ENCODE measurements at places on chromosomes 3 and 15.
A peak's percentile ranks its signal among the peaks of the same experiment; 100 is the strongest.

GRCh38 chr3:150733936-150734794 is 28.8 kb downstream of the SIAH2 start:
- DNase-seq, result no peak

- no peak for DNase-seq
These were observed at the start of gene IL20RB for GRCh38 chr3:136957751-136958288. Gene IL20RB (plus strand): TSS chr3:136957983. CDS start chr3:136958114, 131 bp downstream.

GRCh38 chr3:126903521-126903920 is 79.4 kb upstream of the PLXNA1 start:
- DNase-seq, result no peak

- no peak for DNase-seq
These were observed 142.5 kb upstream of the C2CD4B start for GRCh38 chr15:62307551-62307950.

GRCh38 chr3:185760550-185760949 is 64.3 kb downstream of the IGF2BP2 start:
- DNase-seq, result no peak

- DNase-seq, result peak; percentile 66
These were observed 41.2 kb downstream of the RLBP1 start for GRCh38 chr15:89179966-89180875.

DNA sequence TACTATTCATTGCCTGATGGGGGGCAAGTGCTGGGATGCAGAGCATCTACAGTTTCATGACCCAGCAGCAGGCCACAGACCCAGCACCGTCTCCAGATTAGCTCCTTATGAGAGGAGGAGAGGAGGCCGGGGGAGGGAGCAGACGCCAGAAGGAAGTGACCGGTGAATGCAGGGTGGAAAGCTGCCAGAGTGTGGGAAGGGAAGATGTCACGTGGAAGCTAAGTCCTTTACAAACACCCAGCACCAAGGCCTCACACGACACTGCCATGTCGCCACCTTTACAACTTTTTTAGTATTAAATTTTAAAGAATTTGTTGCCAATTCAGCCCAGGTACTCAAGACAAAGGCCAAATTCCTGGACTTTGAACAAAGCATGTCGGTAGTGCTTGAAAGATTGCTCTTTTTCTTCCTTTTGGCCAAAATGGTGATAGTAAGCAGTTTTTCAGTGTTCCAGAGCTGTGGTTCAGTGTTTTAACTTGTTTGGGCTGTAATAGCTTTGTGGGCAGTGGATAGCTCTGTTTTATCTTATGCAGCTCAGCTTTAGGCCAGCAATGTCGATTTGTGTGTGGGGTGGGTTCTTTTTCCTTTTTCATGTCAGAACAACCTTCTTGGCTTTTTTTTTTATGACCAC is 58.2 kb downstream of the ZBTB38 start:
- DNase-seq, result no peak

DNA sequence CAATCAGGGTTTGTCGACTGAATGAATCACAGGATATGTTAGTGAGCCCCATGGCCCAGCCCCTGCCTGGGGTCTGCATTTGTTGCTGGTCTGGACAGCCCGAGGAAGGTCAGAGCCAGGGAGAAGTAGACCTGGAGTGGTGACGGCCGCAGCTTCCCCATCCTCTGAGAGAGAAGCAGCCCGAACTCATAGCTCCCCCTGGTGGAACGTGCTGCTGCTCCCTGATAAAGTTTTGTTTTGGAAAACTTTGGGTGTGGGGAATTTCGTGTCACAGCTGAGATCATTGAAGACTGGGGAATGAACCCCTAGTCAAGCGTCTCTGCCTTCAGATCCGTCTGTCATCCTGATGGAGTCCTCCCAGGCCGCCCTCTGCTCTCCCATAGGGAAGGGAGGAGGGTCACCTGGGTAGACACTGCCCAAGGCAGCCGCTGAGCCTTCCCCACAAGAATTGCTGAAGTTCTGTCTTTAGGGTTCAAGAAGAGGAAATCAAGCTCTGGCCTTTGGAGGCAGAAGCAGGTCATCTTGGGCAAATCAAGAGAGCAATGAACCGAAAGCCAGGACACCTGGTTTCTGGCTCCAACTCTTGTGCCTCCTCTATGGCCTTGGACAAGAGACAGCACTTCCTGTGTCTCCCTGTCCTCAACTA is 60.5 kb downstream of the GLDN start:
- DNase-seq, result no peak

DNA sequence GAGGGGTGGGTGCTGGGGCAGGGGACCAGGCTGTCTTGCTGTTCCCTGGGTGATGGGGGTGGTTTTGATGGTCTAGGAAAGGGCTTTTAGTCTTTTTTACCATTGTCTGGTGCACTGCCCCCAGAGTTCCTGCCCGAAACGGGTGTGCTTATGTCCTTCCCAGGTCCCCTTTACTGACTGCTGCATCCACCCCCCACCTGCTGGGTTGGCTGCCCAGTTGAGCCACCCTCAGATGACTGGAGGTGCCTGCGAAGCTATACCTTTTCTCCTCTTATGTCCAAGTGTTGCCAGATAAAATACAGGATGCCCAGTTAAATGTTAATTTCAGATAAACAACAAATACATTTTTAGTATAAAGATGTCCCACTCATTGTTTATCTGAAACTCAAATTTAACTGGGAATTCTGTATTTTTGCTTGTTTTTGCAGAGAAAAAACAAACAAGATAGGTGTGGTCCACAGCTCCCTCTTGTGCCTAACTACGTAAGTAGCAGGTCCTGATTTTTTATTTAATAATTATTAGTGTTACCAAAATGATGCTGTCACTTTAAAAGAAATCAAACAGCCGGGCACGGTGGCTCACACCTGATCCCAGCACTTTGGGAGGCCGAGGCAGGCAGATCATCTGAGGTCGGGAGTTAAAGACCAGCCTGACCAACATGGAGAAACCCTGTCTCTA is 6.1 kb upstream of the RPP14 start:
- no peak for DNase-seq

DNA sequence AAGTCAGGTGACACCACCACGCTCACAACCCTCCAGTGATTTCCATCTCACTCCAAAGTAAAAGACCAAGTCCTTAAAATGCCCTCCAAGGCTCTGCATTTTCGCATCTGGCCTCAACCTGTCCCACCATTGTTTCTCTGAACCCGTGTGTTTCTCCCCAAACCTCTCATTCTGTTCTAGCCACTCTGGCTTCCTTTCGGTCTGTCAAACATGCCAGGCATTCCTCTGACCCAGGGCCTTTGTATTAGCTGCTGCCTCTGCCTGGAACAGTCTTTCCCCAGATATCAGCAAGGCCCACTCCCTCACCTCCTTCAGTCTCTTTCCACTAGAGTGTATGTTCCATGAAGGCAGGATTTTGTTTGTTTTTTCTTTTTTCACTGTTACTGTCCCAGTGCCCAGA is 16.0 kb downstream of the MAP2K5 start:
- DNase-seq, result no peak

- no peak for DNase-seq
These were observed 26.9 kb upstream of the ZBBX start for GRCh38 chr3:167406876-167407492.

GRCh38 chr3:82392203-82392775 is 630.8 kb upstream of the GBE1 start:
- no peak for DNase-seq

DNA sequence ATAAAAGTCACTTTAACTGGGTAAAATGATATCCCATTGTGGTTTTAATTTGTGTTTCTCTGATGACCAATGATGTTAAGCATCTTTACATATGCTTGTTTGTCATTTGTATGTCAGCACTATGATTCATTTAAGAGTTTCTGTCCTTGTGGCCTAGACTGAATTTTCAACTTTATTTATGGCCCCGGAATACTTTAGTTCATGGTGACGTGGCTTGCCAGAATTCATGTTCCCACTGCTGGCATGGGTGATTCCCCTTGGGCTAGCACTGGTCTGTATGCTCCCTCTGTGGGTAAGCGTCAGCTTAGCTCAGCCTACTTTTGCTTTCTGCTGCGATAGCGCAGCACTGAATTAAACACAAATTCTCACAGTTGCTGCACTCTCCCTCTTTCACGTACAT is 436.3 kb upstream of the SGO1 start:
- no peak for DNase-seq

DNA sequence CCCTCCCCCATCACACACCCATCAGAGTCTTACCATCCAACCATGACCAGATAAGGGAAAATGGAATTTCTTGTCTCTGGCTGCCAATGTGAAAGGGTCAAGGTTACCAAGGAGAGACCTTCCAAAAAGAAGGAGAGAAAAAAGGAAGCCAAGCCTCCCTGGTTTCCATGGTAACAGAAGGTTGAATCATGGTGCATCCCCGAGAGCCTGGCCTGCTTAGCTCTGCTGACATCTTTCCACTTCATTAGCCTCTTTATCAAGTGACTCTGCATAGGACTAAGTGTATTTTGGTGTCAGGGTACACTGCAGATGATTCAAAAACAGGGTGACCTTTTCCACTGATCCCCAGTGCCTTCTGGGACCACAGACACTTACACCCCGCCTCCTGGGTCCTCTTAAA is 225.7 kb upstream of the PPP2R3A start:
- DNase-seq, result no peak

DNA sequence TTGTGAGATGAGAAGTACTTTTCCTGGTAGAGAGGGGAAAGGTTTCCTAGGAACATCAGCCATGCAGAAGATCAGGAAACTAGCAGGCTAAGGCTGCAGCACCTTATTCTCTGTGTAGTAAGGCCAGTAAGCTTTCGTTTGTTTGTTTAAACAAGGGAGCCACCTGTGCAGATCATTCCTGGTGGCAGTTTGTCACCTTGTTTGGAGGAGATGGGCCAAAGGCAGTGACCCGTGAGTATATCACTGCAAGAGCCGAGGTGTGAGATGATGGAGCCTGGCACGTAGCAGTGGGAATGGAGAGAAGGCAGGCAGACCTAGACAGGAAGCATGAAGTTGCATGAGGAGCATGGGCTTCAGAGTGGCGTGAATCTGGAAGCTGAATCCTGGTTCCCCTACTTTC is 19.6 kb downstream of the ATG7 start:
- no peak for DNase-seq

- DNase-seq, result no peak
These were observed 509.1 kb downstream of the RSL24D1 start for GRCh38 chr15:54687628-54688027.

GRCh38 chr15:78325092-78325843 is 14.9 kb upstream of the CRABP1 start:
- no peak for DNase-seq

DNA sequence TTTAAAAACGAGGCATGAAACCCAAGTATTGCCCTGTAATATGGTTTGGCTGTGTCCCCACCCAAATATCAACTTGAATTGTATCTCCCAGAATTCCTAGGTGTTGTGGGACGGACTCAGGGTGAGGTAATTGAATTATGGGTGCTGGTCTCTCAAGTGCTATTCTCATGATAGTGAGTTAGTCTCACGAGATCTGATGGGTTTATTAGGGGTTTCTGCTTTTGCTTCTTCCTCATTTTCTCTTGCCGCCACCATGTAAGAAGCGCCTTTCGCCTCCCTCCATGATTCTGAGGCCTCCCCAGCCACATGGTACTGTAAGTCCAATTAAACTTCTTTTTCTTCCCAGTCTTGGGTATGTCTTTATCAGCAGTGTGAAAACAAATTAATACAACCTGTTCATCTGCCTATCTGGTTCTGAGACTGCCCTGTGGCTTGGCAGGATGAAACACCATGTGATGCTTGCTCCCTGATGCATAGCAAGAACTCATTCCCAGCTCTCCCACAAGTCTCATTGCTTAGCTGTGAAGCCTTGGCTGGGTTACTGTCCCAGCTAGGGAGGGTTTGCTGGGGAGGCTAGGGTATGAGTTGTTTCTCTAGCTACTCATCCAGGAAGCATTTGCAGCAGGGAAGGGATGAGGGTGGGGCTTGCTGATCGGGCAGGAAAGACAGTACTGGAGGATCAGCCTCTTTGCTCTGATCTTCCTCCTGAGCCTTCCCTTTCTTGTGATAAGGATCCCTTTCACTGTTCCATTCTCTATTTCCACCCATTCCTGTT is 3.7 kb upstream of the SQOR start:
- DNase-seq, result no peak

DNA sequence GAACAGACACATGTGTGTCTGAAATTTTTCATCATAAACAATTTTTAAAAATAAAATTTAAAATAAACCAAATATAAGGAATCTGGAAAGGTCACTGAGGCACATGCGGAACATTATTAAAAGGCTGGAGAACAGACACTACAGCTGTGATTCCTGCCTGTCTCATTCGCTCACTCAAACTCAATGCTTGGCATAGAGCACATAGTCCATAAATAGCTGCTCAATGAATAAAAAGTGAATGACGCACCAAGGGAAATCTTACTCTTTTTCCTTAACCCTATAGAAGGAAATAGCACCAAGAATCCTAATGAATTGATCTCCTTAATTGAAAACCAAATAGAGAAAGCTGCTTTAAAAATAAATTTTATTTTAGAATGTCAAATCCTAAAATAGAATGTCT is 98.4 kb downstream of the FSIP1 start:
- no peak for DNase-seq

DNA sequence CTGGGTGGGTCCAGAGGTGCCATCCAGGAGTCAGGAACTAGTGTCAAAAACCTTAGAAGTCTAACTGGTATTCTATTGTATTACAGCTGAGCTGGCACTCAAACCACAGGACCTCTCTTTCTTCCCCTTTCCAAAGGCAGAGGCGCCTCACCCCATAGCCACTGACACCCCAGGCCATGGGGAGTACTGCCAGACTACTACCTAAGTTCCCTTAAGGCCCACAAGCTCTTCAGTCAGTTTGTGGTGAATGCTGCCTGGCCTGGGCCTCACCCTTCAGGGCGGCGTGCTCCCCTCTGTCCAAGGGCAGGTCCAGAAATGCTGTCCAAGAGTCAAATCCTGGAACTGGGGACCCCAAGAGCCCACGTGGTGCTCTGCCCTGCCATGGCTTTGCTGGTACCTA is 43.0 kb upstream of the FGF7 start:
- DNase-seq, result no peak

- no peak for DNase-seq
These were observed 12.3 kb upstream of the SPATA12 start for GRCh38 chr3:57048052-57048671.

- no peak for DNase-seq
These were observed 25.6 kb downstream of the TIGIT start for GRCh38 chr3:114319453-114319852.

- no peak for DNase-seq
These were observed 40.4 kb downstream of the ABTB1 start for GRCh38 chr3:127712881-127713771.

- peak; percentile 34 for DNase-seq
These were observed 371.7 kb upstream of the GBE1 start for GRCh38 chr3:82133070-82133606.

DNA sequence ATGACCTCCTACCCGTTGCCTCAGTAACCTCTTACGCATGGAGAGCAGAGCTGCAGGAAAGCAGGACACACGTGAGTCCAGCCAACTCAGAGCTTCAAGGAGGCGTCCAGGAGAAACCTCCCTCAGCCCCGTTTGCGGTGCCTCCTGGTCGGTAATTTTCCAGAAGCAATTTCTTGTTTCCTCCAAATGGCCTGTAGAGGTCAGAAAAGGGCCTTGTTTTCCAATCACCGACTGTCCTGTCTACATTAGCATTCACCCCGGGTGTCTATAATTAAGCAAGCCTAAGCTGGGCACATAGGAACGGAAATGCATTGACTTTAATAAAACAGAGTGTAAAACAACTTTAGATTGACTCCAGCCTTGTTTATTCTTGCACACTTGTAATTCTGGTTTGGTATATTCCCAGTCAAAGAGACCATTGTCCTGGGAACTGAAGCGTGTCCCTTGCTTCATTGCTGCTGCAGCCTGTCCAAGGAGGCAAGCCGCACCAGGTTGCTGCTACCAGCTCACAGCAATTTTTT is 836.2 kb downstream of the AGBL1 start:
- no peak for DNase-seq
